Left colon (tissue), 2 donors: ENCODE measurements at places on chromosomes 5 and 9.

GRCh38 chr5:18876565-18876964 is 1111.4 kb downstream of the CDH18 start:
- DNase-seq: no peak

DNA sequence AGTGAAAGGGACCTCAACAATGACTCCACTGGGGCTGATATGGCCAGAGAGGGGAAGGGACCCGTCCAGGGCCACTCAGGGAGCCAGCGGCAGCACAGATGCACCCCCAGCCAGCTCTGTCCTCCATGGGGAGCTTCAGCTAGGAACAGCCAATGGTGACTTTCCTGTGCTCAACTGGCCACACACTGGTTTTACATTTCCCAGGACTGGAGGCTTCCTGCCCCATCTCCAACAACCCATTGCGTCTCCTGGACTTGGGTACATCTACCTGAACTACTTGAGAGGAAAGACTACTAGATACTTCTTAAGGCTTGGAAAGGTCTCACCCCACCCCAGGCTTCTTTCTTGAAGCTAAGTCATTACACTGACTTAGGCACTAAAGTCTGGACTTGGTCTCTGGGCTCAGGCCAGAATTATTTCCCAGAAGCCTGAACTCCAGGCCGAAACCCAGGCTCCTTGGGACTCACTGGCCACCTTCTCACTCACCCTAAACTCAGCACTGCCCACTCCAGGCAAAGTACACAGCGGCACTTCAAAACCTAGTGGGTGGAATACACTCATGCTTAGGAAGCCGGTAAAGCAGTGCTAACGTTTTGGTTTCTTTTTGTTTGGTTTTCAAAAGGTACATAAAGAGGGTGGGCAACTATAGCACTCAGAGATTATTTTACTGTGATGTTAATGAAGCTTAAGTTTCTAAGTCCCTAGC is 1.5 kb downstream of the IGFBPL1 start:
- no peak for DNase-seq

DNA sequence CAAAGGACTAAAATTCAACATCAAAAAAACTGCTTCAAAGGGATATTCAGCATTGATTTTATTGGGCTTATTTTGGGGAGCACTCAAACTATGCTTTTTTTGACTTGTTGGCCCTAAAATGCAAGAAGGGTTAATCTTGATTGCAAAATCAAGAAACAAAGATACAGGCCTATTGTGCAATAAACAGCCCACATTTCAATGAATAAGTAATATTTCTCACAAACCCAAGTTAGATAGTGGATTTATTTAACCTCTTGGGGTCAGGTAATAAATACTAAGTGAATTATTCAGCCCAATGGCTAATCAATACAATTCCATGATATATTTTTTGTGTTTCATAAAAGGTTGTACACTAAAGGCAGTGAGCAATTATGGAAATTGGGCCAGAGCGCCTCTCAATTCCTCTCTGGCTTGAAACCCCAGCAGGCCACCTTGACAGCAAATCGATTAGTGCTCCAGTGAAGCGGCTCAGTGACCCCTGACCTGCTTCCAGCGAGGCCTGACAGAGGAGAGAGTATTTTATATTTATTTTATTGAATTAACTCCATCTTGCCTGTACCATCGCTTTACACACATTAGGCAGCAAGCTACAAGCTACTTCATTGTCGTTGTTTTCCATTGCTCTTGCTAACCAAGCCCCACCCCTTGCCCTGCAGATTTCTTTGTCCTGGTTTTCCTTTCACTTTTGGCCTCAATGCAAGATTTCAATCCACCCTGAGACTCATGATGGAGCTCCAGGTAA is 65.5 kb downstream of the EBF1 start:
- DNase-seq: no peak

DNA sequence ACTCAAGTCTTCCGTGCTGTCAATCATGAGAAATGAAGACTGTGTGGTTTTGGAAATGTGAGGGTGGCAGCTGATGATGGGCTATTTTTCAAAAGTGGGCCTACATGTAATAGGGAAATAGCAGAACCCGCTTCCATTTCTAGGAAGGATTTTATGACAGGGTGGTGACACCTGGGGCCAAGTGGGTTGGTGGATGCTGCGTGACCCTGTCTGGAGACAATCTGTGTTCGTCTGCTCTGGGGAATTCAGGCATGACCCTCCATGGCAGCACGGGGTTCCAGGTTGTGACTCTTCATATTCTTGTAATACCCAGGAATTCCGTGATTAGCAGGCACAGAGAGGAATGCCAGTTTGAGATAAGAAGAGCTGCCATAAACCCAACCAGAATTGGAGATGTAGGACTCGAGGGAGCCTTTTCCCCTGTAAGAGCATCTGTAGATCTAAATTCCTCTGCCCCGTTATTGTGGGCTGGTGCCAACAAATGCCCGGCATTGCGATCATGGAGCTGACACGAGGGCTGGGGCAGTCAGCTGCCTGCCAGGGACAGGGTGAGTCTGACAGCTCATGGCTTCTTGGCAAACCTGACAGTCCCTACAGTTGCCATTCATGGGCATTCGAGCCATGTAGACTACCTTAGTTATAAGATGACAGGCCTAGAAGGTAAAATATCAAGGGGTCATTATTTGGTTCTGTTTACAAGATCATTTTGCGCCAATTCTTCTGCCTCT is 279.7 kb downstream of the GADD45G start:
- DNase-seq: no peak

GRCh38 chr5:97002983-97003382 is 67.1 kb downstream of the LNPEP start:
- no peak for DNase-seq

DNA sequence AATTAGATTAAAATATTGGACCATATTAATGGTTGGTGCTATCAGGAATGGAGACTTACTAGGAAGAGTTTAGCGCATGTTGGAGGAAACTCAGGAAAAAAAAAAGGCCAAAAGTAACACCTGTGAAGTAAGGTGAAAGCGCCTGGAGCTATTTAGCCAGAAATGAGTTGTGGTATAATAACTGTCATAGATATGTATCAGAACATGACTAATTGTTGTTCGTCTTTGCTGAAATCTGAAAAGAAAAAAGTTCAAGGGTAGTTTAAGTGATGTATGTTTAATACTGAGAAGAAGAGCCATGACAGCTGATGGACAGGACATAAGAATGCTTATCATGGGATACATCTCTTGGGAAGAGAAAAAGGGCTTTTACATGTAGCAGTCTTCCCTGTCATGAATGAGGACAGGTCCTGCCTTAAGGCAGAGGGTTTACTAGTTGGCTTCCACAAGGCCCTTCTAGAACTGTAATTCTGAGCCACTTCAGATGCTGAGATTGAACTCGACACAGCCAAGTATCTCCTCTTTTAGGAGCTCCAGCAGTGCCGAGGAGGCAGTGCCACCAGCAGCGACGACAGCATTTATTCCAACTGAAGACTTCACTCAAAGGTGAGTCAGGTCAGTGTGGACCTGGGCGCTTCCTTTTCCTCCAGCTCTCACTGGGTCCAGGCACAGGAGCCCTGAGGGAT is 940 bp upstream of the CAMK4 start:
- DNase-seq: no peak

DNA sequence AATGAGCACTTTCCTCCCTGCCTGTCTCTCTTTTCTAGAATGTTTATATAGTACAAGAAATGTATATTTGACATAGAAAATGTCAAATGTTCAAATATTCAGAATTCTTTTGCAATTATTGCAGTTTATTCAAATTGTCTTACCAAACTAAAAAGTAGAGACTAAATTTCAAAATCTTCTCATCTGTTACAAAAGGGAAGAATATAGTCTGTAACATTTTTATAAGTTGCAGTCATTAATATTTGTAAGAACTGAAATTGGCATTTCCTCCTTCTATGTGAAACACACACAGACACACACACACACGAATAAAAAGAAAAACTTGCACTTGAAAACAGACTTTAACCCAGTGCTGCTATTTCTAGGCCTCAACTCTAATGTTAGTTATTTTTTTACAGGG is 56.4 kb downstream of the NR3C1 start:
- DNase-seq: no peak

DNA sequence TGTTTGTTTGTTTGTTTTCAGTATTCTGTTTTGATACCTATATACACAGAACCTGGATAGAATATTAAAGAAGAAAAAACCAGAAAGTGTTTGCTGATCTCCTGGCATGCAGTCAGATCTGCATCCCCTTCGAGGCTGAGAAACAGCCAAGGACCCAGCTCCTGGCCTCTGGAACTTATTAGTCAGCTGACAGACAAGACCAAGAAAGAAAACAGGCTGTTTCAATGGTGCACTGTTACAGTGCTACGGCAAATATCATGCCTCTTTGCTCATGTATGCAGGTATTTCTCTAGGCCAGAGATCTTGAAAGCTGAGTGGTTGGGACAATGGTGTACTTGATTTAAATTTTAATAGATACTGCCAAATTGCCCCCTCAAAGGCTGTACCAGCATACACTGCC is 95.0 kb downstream of the C5orf15 start:
- DNase-seq: no peak

GRCh38 chr9:94269264-94269663 is 10.2 kb downstream of the ZNF169 start:
- DNase-seq: no peak

GRCh38 chr5:66872736-66873331 is 276.6 kb downstream of the MAST4 start:
- DNase-seq: no peak

GRCh38 chr5:40784027-40784653 is 14.0 kb downstream of the PRKAA1 start:
- no peak for DNase-seq

GRCh38 chr9:34370970-34371880 is 5.5 kb downstream of the MYORG start:
- no peak for DNase-seq

DNA sequence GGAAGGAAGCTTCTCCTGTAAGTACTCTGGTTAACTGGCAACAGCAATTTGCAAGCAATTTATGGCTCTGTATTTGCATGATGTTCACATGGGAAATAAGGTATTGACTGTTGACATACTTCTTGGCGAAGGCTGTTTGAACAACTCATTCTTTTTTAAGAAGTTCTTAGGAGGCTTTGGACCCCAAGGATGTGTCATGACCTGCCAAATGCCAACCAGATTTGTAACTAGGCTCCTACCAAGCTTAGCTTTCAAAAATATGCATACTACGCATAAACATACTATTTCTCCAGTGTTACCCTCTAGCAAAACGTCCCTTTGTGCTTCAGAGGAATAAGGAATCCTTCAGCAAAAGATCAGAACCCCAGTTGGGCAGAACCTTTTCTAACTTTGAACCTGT is 165.2 kb upstream of the MSX2 start:
- DNase-seq: no peak

DNA sequence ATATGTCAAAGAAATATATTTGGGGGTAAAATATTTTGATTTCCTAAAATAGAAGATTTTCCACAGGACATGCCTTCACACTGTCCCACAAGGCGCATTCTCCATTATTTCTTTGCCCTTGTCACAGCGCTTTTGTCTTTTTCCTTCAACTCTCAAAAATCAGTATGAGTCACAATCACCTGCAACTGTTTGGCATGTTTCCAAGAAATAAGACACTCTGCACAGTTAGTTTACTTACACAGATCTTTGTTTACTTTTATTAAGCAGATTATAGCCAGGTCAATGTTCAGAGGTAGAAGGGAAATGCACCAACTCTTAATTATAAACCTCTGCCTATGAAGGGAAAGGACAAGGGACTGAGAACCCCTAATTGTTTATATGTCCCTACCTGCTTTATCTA is 9.5 kb downstream of the CEMIP2 start:
- DNase-seq: no peak

- DNase-seq: no peak
Measured at GRCh38 chr5:98231089-98231488, 542.4 kb upstream of the RGMB start.

DNA sequence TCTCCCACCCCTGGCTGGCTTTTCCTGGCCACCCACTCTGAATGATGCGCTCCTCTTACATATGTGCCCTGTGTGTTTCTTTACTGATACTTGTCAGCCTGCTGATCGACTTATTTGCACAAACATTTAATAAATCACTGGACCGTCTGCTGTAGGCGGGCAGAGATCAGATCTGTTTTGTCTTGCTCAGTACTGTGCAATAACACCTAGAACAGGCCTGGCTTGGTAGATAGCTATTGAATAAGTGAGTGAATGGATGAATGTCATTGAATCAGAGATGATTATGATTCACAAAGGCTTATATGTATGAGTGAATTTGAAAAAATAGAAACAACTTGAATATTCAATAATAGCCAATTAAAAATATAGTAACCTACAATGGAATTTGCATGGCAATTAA is 165.1 kb downstream of the RGS3 start:
- no peak for DNase-seq

DNA sequence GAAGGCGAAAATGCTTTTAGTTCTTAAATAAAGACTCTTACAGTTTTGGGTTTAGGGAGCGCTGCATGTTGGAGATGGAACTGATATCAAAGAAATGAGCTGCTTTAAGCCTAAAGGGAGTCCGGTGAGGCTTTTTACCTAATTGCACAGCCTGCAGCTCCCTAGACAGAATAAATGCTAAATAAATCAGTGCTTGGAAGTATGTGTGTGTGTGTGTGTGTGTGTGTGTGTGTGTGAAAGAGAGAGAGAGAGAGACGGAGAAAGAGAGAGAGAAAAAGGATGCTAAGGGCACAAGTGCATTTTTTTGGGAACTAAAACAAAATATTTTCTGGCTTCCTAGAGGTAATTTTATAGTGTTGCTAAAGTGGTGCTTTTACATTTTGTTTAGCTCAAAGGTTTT is 88.4 kb downstream of the MTRR start:
- DNase-seq: no peak

- DNase-seq: no peak
Measured at GRCh38 chr5:39500551-39501175, 75.9 kb upstream of the DAB2 start.

DNA sequence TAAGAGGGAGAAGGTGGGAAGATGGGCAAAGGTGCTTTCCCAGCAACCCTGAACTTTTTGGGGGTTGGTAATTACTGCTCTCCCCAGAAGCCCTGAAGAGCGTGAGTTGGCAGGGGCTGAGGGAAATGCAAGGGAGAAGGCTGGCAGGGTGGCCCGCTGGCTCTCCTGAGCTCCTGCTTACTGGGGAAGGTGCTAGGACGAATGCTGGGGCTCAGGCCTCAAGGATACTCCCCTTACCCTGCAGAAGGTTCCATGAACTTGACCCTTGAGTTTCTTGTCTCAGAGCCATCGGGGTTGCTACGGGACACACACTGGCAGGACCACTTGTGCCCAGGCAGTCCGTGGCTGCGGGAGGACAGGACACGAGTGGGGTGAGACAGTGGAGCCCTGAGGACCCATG is 1.2 kb downstream of the FAM163B start:
- no peak for DNase-seq

- no peak for DNase-seq
Measured at GRCh38 chr5:58240322-58240721, 219.6 kb downstream of the PLK2 start.

GRCh38 chr5:82387001-82387818 is 109.1 kb upstream of the RPS23 start:
- DNase-seq: no peak

DNA sequence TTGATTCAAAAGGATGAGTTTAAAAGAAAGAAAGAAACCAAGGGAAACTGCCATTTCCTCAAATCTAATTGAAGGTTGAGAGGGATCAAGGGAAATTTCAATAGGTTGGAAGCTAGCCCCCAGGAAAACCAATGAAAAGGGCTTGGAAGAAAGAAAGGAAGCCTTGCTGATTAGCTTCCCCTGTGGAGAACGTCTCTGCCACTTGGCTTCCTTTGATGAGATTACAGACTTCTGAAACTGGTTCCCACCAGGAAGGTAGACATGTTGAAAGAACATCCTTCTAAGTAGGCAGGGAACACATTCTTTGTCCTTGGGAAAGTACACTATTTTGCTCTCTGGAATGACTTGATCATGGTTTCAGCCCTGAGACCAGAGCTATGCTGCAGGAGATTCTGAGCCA is 65.5 kb upstream of the DMRTA1 start:
- DNase-seq: no peak

GRCh38 chr9:26775391-26775790 is 117.2 kb downstream of the CAAP1 start:
- peak; percentile 48 for DNase-seq
